ENCODE measurements at places on chromosomes 2 and 18.

GRCh38 chr2:10274983-10275802 is 27.5 kb upstream of the HPCAL1 start:
- DNase-seq = no peak

DNA sequence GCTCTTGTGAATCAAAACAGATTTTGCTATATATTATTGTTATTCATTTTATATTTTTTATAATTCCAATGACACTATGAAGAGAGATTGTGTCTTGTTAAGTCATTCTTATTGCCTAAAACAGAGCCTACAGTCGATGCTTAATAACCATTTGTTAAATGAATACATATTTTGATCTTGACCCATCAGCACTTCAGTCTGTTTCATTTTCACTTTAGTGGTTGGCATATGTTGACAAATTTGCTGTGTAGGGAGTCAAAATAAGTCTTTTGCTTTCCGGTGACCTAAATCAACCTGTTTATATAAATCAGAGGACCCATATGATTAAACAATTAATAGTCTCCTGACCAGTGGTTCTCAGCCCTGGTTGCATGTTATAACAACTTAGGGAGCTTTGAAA is 97.1 kb downstream of the TXNL1 start:
- no peak for DNase-seq

DNA sequence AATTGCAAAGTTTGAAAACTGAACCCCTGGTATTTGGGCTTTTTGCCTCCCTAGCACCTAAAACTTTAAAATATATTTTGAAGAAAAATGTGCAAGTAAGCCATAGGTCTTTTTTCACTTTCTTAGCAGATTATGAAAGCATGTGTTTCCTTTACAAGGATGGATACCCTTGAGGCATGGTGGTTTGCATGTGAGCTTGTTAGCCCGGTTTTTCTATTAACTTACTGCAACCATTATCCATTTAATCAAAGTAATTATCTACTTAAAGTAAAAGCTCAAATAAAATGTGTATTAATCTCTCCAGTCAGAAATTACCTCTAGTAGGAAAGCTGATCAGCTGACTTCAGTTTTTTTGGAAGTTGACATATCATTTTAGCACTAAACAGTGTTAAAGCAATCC is 140.6 kb downstream of the EML6 start:
- DNase-seq = no peak

- no peak for DNase-seq
Observed at GRCh38 chr18:49250816-49251388, 209.5 kb downstream of the DYM start.

DNA sequence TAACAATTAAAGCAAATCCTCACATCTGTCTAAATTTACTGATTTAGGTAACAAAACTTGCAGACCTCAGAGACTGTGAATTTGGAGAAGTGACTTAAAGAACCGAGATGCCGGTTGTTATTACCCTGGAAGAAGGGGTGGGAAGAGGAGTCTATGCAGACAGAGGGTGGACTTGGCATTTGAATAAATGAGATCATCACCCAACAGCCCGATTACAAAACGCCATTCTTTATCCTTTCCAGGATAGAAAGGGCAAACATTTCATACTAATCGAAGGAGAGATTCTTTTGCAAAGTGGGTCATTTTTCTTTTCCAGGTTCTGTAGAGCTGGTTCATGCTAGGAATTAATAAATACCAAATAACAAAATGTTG is 73.1 kb upstream of the TPO start:
- DNase-seq = no peak

DNA sequence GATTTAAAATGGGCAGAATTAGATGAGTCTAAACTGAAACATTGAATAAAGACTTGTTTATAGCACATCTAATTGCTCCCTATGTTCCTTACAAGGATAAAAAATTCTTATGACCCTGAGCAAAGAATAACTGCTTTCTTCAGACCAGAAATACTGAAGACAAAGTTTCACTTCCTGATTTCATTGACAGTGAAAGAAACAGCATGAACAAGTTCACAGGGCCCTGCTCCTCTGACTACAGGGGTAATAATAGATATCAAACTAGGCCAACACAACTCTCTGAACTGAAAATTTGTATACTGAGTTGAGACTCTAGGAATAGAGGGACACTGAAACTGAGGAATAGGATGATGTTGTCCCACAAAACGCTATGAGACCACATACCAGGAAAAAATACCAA is 1383.3 kb upstream of the CDH2 start:
- DNase-seq = no peak

DNA sequence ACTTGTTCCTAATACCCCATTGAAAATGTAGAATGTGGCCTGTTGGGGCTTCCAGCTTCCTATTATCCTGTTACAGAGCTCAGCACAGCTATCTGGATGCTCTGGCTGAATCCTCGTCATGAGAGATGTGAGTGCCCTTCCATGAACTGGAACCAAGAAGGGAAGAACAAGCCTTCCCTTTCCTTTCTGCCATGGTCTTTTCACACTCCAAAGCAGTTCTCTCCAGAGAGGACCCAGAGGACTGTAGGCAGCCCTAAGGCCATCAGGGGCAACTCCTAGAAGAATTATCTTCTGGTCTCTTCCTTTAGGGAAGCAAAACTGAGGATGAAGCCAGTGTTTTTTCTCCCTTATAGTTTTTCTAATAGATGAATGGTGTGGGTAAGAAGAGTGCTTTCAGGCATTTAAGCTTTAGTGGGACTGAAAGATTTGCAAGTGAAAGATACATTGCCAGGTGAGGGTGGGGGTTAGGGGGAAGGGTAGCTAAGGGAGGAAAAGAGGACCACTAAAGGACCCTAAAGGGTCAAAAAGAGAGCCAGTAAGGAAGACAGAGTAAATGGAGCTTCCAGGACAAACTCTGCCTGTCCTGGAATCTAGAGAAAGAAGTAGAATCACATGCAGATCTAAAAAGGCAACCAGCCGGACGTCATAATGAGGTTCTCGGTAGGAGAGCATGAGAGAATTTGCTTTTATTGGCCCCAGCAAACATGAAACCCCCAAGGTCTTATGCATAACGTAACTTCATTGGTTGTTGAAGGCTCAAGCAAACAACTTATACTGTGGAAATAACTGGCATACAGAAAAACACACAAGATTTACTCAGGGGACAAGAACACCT is 12.4 kb upstream of the XPO1 start:
- no peak for DNase-seq

DNA sequence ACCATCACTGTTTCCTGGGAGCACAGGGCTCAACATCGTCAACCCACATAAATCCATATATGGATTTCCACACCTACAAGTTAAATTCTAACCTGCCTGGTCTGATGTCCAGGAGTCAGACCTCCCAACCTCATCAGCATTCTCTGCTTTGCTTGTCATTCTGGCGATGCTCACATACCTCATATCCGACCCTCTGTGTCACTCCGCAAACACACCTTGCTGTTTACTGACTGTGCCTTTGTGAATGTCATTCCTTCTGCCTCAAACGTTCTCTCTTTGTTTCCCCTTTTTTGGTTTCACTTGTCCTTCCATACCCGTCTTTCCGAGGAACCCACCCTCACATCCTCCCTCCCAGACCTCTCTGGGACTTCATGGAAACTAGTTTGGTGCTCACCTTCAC is 187.1 kb downstream of the ACTR3 start:
- no peak for DNase-seq

DNA sequence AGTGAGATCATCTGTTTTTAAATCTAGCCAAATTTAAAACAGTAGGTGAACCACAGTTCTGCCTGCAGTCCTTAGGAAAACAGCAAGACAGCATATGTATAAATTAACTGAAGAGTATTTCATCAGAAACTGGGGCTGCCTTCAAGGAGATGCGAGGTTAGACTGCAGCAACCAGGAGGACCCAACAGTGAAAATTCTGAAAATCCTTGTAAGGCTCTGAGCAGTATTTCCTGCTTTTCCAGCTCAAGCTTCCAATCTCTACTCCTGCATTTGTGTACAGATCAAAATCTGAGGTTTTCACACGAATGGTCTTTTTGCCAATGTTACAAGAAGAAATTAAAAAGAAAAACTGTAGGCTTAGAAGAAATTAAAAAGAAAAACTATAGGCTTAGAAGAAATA is 43.7 kb downstream of the CERKL start:
- no peak for DNase-seq

DNA sequence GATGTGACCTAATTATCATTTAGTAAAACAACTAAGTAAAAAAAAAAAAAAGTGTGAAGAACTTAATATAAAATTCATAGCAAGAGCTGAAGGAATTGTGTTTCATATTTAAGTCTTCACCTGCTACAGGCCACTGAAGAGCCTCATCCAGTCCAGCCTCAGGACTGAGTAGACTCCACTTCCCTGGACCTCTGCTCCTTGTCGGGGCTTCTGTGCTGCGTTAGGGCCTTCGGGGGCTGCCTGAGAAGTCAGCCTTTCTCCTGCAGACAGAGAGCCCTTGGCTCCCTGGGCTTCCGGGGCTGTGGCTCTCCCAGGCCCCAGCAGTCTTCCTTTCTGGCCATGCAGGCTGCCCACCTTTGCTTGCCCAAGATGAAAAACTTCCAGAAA is 95.5 kb downstream of the MTCL1 start:
- no peak for DNase-seq

DNA sequence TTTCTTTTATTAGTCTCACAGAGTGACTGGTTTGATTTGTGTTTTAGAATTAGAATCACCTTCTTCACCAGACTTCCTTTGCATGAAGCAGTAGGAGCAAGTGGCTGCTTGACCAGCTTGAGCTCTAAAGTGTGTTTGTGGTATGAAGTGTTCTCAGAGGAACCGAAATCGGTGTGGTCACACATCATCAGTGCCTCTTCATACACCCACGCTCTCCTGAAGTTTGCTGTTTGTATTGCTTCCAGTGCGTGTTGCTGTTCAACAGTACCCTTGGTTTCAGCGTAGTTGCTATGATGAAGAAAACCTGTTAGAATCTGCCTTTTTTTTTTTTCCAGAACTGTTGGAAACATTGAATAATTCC is 77.9 kb downstream of the LIMS1 start:
- DNase-seq = no peak

GRCh38 chr2:225494100-225494459 is 94.6 kb downstream of the NYAP2 start:
- no peak for DNase-seq

- DNase-seq = no peak
Observed at GRCh38 chr2:101802329-101802728, 104.8 kb downstream of the MAP4K4 start.

DNA sequence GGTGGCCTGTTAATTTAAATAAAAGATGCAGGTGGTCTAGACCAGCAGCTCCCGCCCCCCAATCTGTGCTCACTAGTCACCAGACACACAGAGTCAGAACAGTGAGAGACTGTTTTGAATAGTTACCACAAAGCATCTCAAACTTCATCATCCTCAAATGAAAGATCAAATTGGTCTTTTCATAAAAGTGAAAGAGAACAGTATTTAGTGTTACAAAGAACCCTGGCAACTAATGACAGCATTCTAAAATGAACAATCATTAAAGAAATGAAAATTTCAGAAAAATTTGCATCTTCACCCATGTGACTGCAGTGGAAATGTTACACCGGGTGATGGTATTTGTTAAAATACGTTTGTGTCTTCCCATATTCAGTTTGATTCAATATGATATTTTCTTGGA is 65.5 kb upstream of the PMAIP1 start:
- no peak for DNase-seq

- DNase-seq = no peak
Observed at GRCh38 chr2:152519581-152519952, 184.6 kb downstream of the FMNL2 start.
